ENCODE measurements at places on chromosomes 11 and 22.

DNA sequence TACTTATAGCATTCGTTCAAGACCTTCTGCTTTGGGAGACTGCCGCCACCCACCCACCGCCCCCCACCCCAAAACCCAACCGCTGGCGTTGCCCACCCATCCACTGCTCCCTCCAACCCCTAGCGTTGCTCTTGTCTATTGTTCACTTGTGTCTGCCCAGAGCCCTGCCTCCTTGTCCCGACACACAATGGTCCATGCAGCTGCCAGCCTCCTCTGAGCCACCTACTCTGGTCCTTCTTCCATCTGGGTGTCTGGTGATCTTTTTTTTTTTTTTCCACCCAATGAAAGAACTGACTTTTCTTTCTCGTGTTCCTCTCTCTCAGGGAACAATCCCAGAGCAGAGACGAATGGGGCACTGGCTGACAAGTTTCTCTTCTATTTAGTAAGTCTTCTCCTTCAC, 256.0 kb upstream of the SESN3 start:
- no peak overlapping the region for H3K27ac ChIP-seq
- no peak for DNase-seq
- H3K36me3 ChIP-seq = no peaks in the 10 kb centered on the region
- H3K27me3 ChIP-seq = no peaks in the 10 kb centered on the region

DNA sequence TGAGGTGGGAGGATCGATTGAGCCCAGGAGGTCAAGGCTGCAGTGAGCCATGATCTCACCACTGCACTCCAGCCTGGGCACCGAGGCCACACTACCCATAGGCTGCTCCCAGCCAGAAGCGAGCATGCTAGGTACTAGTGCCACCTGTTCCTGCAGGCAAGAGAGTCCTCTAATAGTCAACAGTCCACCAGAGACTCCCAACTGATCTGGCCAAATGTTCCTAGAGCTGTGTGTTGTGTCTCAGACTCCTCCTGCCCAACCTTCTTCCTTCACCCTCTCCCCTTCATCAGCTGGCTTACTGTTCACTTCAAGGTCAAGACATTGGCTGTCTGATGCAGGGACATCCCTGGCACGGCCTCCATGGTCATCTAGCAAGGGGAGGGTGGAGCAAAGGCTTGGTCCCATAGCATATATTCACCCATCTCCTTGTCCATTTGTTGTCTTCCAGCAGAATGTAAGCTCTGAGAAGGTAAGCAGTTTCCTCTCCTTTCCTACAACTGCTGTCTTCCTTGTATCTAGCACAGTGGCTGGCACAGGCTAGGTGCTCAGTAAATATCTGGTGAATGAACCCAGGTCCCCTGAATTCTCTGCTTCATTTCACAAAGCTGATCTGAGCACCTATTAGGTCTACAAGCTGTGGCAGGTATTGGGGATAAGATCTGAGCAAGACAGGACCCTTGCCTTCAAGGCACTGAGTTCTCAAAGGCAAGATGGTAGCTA, 126.2 kb upstream of the SERPIND1 start:
- H3K4me1 ChIP-seq = no peaks in the 10 kb centered on the region
- H3K27me3 ChIP-seq = no peaks in the 10 kb centered on the region
- DNase-seq = no peak
- H3K36me3 ChIP-seq = no peaks in the 10 kb centered on the region
- H3K27ac ChIP-seq = no peak overlapping the region

- H3K27ac ChIP-seq = no peak overlapping the region
- peaks cover 14% of the 10 kb centered on the region for H3K4me1 ChIP-seq
- DNase-seq = no peak
- no peak overlapping the region for H3K4me3 ChIP-seq
- peaks cover 22% of the 10 kb centered on the region for H3K36me3 ChIP-seq
- H3K27me3 ChIP-seq = peaks cover 3% of the 10 kb centered on the region
Measured at GRCh38 chr11:36436064-36436463, 74.0 kb downstream of the TRAF6 start.

- no peak overlapping the region for H3K27ac ChIP-seq
- peaks cover 68% of the 10 kb centered on the region for H3K27me3 ChIP-seq
- H3K4me3 ChIP-seq = no peak overlapping the region
- no peaks in the 10 kb centered on the region for H3K4me1 ChIP-seq
Measured at GRCh38 chr11:120235024-120235628, 4.8 kb upstream of the POU2F3 start.

DNA sequence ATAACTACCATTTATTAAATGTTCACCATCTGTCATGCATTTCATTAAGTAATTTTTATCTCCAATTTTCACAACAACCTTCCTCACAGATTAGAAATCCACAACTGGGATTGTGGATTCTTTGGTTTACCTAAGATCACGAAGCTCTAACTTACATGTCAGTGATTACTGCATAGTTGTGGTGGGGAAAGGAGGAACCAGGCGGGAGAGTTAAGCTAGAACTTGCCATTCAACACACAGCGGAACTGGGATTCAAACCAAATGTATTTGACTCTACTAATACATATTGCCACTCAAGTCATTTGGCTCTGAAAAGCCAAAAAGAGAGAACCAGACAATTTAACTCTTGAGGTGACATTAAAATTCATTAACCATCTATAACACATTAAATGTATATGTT, 10.4 kb upstream of the LAYN start:
- H3K4me1 ChIP-seq = peaks cover 62% of the 10 kb centered on the region
- H3K4me3 ChIP-seq = no peak overlapping the region

DNA sequence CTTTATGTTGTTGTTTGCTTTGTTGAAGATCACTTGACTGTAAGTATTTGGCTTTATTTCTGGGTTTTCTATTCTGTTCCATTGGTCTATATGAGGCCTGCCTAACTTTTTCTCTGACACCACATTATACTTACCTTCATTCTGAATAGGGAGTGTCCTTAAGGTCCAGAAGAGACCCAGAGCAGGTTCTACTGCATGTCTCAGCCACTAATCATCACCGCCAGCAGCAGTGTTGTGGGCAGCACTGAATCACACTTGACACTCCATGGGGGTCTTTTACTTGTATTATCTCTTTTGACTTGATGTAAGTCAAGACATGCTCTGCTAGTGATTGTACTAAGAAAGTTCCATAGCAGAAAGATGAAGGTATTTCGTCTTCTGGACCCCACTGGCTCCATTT, 274.9 kb downstream of the TENM4 start:
- no peaks in the 10 kb centered on the region for H3K36me3 ChIP-seq
- H3K4me3 ChIP-seq = no peak overlapping the region
- no peaks in the 10 kb centered on the region for H3K27me3 ChIP-seq
- DNase-seq = no peak
- no peaks in the 10 kb centered on the region for H3K4me1 ChIP-seq
